ENCODE measurements at places on chromosomes 5 and 9.

- DNase-seq, result no peak
Observed at GRCh38 chr9:2418619-2419018, 203.0 kb upstream of the VLDLR start.

GRCh38 chr5:155885199-155885598 is 441.8 kb upstream of the SGCD start:
- no peak for DNase-seq

- DNase-seq, result no peak
Observed at GRCh38 chr5:86814315-86814714, 196.6 kb downstream of the COX7C start.

DNA sequence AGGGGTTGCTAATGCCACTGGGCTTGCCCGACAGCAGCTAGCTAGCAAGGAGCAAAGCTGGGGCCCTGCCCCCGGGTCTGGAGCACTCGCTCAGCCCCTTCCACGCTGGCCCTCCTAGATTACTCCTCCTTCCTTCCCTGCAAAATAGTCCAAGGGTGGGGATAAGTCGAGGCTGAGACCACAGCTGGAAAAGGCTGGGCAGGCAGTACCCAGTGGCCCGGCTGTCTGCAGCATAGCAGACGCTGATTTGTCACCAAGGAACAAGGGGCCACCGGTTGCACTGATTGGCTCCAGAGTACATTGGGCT is 73.9 kb downstream of the ADAMTS2 start:
- no peak for DNase-seq

GRCh38 chr9:128683340-128684064 is 5.5 kb upstream of the SET start:
- no peak for DNase-seq

- DNase-seq, result no peak
Observed at GRCh38 chr5:100430268-100431195, 104.6 kb upstream of the FAM174A start.

GRCh38 chr5:101035425-101035824 is 132.3 kb upstream of the ST8SIA4 start:
- no peak for DNase-seq

GRCh38 chr9:116604251-116604650 is 82.9 kb upstream of the TRIM32 start:
- no peak for DNase-seq

DNA sequence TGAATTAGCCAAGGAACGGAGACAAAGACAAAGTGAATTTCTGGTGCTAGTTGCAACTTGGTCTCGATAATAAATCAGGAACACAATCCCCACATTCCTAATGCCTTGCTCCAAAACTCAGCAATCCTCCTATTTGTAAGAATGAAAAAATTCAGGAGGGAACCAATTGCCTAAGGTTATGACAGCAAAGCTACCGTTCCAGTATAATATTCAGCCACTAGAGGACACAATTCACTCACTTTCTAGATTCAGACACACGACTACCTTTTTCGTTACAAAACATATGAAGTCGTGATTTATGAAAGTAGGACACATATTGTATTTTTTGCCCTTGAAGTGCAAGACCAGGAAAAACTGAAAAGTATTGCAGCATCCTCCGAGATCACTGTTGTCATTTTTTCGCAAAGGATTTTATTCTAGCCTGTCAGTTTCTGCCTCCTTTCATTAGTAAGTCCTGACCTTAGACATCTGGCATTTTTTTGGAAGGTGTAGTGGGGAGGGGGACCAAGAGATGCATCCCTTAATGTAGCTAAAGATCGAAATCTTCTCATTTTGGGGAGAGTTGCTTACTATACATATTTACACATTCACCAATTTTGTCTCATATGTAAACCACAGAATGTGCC is 133.1 kb downstream of the DOCK8 start:
- no peak for DNase-seq

GRCh38 chr9:23117616-23118015 is 671.0 kb downstream of the DMRTA1 start:
- DNase-seq, result no peak

GRCh38 chr9:107338911-107339659 is 56.0 kb downstream of the RAD23B start:
- DNase-seq, result no peak

DNA sequence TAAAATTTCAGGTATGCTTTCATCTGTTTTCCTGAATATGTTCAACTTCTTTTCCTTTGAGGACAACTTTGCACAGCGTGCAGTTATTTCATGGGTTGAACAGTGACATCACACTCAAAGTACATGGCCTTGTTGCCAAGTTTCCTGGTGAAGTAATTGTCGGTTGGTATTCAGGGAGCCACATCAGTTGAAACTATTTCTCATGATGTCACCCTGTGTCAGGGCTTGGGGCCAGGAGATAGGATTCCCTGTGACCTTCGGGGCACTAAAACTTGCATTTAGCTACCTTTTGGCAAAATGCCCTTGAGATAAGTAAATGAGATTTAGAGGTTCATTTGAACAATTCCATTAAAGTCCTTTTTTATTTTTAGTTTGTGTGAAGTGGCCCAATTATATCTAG is 383.9 kb downstream of the SH3GL2 start:
- no peak for DNase-seq

- no peak for DNase-seq
Observed at GRCh38 chr5:175243441-175243840, 200.5 kb downstream of the DRD1 start.

Data from dorsolateral prefrontal cortex (tissue), 122 donors.